ENCODE measurements at places on chromosomes 5 and 9. TPM values are rescaled to one million over a fixed set of nuclear protein-coding genes. Genes with fewer than 3 reads are reported as not detected.

Gene PTGR1
- 1.1 TPM for total RNA-seq

Gene IFNA5
- not detected for total RNA-seq

Gene CYLC2
- total RNA-seq = not detected

Gene PTGES2
- 74.4 TPM for total RNA-seq

Gene LHX2
- not detected for total RNA-seq

Gene MLANA
- total RNA-seq = not detected

Gene OR13D1
- not detected for total RNA-seq

Gene ARL14EPL
- not detected for total RNA-seq

Gene COL5A1
- 0.15 TPM for total RNA-seq

Gene RMRP
- 4,811 TPM for total RNA-seq

Gene ADAMTS12
- not detected for total RNA-seq

Gene CFAP157
- total RNA-seq = 0.10 TPM

Gene ANKDD1B
- total RNA-seq = 0.39 TPM

Measured in T-helper 1 cell treated with Interleukin-12 subunit alpha and Interleukin-12 subunit beta and Interleukin-4 antibody, amounts not matched to agents 30 ng/mL and 1 ng/mL, for 36 hours (primary cell).